ENCODE measurements at places on chromosomes 16 and 17.

DNA sequence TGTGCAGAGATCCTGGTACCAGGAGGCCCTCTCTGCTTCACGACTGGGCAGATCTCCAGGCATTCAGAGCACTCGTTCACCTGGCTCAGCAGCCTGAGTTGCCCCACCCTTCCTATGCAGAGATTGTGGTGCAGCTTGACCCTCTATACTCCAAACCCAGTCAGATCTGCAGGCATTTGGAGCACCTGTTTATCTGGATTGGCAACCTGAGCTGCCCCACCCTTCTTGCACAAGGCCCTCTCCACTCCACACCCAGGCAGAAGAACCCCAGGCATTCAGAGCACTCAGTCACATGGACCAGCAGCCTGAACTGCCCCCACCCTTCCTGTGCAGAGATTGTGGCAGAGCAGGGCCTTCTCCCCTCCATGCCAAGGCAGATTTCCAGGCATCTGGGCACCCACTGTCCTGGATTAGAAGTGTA, 88.4 kb upstream of the CDH5 start:
- DNase-seq: no peak

GRCh38 chr16:2150418-2151187, 2.2 kb downstream of the RAB26 start:
- no peak for DNase-seq

DNA sequence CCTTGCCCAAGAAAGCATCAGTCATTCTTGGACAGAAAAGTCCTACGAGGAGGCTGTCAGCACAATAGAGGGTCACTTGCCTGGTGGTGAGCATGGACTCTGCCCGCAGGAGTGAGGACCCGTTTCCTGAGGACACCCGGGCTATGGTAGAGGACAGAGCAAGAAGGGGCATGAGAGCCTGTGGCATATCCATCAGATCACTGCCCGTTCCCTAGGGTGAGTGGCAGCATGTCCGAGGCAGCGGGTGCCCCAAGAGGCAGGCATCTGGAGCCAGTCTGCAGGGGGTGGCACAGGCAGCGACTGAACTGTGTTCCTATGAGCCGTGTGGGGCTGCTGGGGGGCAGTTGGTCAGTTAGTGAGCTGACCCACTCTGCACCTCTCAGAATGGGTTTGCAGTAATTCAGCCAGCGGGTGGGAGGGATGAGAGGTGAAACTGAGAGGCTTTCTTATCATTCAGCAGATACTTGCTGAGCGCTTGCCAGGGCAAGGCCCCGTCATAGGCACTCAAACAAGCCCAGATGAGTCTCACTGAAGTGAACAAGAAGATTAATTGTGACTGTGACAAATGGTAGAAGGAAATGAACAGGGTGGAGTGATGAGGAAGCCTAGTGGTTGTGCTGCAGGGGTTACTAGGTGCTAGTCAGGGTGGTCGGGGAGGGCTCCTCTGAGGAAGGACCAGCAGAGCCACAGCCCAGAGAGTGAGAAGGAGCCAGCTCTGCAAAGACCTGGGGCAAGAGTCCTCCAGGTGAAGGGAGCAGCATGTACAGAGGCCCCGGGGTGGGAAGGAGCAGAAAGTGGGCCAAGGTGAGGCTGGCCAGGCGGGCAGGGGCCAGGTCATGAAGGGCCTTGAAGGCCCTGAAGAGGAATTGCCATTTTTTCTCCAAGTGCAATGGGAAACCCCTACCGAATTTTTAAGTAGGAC, 87.9 kb downstream of the CLEC16A start:
- DNase-seq: no peak

DNA sequence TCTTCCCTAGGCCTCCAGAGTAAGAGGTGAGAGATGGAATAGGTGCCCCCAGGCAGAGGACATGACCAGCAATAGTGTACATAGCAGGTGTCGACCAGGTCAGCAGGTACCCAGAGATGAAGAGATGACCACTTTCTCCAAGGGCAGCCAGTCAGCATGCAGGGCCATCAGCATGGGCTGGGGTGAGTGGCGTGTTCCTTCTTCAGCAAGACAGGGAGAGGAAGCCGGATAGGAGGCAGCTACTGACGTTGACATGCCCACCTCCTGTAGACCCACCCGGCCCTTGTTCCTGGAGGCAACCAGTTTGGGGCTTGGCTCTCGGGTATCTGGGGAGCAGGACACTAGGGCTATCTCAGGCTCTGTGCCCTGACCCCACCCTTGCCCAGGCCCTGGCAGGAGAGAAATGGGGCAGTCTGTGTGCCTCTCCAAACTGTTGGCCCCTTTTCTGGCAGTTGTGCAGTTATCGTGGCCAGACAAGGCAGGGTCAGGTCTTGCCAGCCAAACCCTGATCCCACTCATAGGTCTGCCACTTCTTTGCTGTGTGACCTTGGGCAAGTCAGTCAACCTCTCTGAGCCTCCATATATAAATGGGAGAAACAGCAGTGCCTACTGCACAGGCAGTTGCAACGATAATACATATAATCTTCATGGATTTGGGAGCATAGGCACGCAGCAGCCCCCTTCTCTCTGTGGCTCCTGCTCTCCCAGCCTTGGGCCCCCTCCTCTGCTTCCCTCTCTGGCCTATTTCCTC, 1.4 kb upstream of the NDRG4 start:
- no peak for DNase-seq

GRCh38 chr17:37218849-37219248, 156.9 kb upstream of the C17orf78 start:
- DNase-seq: no peak

DNA sequence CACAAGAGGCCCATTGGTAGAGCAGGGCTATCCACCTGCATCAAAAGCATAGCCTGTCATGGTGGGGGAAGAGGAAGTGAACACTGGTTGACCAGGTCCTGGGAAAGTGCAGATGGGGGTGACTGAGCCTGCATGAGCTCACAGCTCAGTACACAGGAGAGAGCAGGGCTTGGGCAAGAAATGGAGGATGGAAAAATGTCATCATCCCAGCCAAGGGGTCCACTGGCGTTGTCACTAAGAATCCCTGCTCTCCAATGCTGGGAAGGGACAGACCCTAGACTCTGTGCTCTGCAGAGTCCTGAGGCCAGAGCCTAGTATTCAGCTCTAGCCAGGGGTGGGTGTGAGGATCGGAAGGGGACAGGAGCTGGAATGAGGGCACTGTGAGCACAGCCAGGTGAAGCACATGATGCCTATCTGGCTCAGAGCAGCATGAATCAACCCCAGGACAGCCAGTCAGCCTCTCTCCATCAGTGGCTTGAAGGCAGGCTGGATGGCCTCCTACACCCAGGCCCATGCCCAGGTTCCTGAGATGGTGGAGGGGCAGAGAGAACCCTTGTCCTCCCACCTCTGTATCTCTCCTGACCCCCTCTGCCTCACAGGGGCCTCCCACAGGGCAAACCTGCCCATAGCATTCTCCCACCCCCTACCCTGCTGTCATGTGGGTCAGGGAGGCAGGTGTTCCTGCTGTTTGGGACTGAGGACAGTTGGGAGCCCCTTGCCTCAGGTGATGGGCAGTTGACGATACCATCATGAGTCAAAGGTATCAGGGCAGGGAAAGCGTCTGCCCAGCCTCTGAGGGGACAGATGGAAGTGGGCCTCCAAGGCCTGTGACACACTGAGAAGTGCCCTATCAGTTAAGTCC, 13.8 kb upstream of the CTCF start:
- no peak for DNase-seq

DNA sequence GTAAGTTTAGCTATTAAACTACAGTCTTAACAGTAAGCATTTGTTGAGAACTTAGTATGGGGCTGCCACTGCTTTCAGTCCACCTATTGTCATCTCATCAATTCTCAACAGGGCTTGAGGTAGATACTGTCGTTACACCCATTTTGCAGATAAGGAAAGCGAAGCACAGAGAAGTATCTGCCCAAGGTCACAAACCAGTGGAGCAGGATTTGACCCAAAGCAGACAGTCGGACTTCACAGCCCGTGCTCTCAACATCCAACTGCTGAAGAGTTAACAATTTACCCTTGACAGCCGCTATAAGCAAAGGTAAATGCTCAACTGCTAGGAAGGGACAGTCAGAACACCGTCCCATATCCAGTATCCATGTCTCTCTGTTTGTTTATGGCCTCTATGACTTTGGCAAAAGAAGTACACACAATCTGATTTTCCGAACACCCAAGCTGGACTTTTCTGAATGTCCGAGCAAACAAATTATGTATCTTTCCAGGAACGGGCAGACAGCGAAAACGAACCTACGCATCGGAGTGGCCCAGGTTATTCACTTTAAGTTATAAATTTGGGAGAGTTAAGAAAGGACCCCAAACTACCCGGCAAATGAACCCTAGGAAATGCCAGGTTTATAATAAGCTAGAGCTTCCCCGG, 1.2 kb downstream of the SIAH1 start:
- no peak for DNase-seq

DNA sequence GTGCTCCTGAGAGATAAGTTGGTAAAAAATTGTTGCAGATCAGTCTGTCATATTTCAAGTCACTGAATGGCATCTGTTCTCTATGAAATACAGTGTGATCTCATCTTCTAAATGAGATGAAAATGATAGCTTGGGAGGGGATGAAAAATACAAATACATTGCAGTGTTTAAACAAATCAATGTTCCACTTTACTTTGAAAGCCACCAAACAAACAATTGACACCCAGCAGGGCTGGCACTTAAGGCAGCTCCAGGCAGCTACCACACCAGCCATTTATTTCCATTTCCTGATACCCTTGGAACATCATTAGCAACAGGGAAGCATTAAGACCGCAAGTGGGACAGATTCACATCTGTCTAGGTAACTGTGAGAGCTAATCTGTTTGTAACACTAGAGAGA, 827.6 kb upstream of the KIF2B start:
- DNase-seq: no peak

- DNase-seq: no peak
Measured at GRCh38 chr16:74862743-74863244, 88.2 kb upstream of the FA2H start.

DNA sequence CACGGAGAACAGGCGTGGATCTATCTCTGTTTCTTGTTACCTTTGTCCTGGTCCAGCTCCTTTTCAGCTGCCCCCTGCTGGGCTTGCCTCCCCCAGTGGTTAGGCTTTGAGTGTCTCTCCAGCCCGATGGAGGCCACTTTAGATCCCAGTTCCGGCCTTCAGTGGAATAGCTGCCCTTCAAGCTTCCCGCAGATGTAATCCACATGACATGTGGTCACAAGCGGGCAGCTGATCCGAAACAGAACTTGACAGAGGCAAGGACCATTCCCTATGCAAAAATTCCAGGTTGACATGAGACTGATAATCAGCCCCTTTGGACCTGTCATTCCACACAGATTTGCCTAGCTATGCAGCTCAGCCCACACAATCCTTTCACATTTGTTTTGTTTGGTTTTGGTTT, 40.6 kb upstream of the AQP8 start:
- DNase-seq: no peak

DNA sequence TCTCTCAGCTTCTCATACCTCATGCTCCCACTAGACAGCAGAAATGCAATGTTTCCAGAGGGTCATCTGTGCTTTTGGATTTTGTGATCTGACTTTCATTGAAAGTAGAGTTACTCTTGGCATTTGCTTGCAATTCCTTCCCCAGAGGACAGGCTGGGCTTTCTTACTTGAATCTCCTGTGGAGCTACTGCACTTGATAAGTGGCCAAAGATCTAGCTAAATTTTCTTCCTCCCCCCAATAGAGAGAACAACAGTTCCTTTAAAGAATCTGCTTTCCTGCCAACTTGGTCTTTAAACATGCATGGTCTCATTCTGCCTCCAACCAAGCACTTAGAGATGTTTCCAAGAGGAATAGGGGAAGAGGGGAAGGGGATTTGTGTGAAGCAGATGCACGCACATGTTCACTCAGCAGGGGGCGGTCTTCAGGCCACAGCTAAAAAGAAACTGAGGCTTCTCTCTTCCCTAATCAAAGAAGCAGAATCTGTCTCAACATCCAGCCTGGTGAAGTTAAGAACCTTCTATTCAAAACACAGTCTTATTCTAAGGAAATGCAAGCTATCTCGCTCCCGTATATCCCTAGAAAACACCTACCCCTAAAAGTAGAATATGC, 229.6 kb downstream of the ZFHX3 start:
- no peak for DNase-seq

DNA sequence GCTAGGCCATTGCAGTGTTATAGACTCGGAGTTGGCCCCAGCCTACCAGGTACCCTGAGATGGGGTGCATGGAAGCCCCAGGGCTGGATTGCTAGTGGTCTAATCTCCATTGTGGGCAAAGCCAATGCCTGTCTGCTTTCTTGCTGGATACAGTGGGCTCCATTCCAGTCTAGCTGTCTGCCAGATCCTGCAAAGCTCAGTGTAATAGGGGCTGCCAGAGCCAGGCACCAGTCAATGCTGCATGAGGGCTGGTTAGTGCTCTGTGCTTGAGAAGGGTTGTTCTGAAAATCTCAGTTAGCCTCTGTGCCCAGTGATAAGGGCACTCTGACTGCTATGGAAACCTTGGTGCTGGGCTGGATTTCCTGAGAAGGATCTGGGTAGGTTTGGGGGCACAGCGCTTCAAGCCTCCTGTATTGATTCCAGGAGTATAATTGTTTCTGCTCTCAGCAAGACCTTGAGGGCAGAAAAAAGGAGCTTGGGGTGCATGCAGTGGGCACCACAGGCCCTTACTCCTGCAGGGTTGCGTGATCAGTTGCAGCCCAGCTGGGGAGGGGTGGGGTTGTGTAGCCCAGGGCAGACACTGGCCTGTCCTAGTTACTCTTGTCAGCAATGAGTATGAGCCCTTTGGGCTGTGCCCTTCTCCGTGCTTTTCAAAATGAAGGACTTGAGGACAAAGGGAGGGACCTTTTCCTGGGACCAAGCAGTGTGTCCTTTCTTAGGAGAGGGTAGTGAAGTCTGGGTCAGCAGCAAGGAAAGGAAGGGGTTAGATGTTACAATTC, 19.0 kb downstream of the SMPD3 start:
- no peak for DNase-seq

DNA sequence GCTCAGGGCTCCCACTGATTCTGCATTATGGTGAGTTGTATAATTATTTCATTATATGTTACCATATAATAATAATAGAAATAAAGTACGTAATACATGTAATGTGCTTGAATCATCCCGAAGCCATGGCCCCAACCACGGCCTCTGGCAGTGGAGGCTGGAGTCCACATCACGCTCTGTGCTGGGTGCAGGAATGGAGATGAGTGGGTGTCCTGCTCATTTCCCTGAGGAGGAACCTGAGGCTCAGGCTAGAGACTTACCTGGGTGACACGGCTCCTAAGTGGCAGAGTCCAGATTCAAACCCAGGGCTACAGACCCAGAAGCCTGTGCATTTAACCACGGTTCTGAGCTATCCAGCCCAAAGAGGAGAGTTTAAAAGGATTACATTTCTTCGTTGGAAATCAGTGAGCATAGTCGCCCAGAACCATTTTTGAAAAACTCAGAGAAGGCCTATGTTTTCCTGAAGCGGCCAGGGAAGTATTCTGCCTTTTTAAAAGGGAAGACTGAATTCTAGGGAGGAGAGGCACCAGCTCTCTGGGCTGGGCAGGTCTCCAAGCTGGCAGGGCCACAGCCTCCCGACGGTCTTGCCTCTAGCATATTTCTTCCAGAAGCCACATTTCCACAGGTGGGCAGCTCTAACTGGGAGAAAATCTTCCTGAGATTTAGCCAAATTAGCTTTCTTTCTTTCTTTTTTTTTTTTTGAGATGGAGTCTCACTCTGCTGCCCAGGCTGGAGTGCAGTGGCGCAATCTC, 6.7 kb downstream of the IL4R start:
- no peak for DNase-seq

- peak; percentile 55 for DNase-seq
Measured at GRCh38 chr17:21041741-21042457, 912 bp downstream of the USP22 start.

Measured in T-helper 9 cell (primary cell).